ENCODE measurements at places on chromosomes 2 and 18. TPM values are rescaled to one million over a fixed set of nuclear protein-coding genes. Genes with fewer than 3 reads are reported as not detected.

Gene HOXD10
- total RNA-seq, result 4.8 TPM

Gene CRACDL
- 3.6 TPM for total RNA-seq

Gene PLEK
- total RNA-seq, result not detected

Gene TRABD2A
- 14.0 TPM for total RNA-seq

Gene REG3A
- not detected for total RNA-seq

Gene ITPRIPL1
- not detected for total RNA-seq

Gene PSD4
- 12.6 TPM for total RNA-seq

Gene TTC32
- total RNA-seq, result 14.5 TPM
